ENCODE measurements at places on chromosomes 16 and 17.

- DNase-seq = no peak
These were observed 25.3 kb downstream of the BFAR start for GRCh38 chr16:14658063-14658462.

DNA sequence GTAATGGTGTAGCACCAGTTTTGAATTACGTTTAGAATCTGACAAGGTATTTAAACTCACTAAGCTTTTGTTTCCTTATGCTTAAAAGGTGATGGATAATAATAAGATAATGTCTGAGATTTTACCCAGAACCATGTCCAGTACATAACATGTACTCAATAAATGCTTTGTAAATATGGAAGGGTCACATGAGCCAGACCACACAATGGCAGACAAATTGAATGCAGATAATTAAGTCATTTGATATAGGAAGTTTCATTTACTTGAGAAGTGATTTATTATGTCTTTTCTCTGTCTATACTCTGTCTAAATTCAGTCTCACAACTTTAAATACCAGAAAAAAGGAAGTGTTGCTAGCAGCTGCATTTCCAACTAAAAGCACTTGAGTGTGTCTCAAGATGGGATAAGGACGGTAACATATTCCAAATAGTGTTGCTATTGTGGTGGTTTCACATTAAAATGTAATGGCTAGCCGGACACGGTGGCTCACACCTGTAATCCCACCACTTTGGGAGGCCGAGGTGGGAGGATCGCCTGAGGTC lies 52.5 kb upstream of the DHX40 start:
- no peak for DNase-seq

DNA sequence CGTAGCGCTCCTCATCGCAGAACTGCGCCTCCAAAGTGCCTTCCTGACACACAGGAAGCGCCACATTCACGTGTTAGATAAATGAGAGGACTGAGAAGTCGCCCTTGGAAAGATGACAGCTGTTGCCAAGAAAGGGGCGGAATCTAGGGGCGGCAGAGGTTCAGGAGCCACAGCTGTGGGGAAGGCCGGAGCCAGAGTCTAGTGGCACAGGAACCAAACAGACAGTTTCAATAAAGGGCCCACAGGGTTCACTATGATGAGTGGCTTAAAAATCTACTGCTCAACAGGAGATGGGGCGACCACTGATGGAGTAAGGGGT lies 4.7 kb downstream of the FLCN start:
- DNase-seq = no peak

DNA sequence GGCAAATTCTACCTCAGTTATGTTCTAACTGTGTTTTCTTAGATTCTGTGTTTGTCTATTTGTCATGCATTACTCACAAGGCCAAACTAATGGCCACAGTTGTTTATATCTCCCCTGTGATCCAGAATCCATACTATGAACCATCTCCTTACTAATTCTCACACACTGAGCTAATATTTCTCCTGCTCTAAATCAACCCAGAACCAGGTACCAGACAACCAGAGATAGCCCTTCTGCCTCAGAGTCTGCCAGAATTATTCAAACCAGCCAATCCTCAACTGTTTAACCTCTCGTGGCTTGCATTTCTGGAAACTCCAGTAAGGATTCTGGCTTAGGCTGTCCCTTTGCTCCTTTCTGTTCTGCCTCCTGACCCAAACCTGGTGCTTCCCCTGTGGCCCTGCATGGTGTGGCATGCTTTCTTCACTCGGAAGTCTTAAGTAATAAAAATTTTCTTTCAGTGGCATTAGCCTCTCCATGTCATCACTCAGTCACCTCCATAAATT lies 59.4 kb downstream of the EFCAB5 start:
- no peak for DNase-seq

DNA sequence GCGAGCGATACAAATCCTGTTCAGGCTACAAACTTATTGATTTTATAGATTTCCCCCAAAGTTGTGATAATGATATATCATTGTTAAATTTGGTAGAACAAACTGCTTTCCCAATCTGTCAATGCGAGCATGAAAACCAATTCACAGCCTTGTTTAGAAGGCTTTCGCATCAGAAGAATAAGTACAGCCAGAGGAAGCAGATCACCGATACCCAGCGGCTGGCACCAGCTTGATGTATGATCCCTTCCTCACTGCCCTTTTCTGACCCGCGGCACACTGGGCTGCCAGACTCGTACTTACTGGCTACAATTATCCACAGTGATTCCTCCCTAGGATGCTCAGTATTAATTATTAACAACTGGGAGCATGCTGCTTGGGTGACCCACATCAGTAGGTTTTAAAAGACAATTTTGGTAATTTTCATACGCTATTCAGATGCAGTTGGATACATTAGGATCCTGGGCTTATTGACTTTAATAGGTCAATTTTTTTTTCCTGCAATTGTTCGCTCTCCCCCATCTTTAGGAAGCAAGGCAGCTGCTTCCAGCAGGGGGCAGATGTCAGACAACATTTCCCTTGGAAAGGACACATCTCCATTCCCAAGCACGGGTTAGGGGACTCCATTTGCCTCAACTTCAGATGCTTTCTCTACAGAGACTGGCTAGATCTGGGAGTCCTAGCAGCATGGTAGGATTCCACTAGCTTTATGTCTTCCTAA lies 582.7 kb upstream of the PSMD7 start:
- no peak for DNase-seq

GRCh38 chr16:14600164-14600563 lies 29.9 kb downstream of the PARN start:
- no peak for DNase-seq

GRCh38 chr17:46159686-46160085 lies 33.5 kb downstream of the KANSL1 start:
- DNase-seq = no peak

- DNase-seq = peak; percentile 78
These were observed 910 bp downstream of the ITGAL start for GRCh38 chr16:30473231-30474073.

DNA sequence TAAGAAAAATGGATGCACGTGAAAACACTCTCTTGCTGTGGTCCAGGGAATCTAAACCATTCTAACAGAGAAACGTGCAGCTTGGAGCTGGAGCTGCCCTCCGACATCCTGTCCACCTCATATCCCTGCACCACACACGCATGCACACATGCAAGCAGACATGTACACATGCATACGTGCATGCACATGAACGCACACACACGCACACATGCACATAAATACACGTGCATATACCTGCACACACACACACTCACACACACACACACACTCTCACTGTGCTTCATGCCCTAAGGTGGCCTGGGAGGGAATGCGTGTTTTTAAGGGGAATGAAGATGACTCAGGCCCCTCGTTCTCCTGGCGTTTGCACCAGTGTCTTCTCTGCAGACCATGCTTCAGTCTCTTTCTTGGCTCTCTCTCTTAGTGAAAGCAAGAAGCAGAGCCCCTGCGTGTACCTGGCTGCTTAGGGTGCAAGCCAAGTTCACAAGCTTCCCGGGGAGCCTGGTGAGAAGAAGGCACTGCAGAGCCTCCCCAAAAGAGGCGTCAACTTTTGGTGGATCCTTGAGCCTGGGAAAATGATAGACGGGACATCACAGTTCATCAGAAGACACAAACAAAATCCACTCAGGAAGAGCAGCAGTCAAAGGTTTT lies 72.8 kb downstream of the GOSR1 start:
- DNase-seq = no peak

DNA sequence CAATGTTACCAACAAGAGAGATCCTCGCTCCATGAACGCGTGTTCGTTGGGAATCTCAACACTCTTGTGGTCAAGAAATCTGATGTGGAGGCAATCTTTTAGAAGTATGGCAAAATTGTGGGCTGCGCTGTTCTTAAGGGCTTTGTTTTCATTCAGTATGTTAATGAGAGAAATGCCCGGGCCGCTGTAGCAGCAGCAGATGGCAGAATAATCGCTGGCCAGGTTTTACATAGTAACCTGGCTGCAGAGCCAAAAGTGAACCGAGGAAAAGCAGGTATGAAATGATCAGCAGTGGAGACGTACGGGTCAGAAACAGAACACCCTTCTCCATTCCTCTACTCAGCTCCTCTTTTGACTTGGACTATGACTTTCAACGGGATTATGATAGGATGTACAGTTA lies 13.3 kb downstream of the SOCS1 start:
- DNase-seq = no peak

- no peak for DNase-seq
These were observed 1.5 kb downstream of the KRT16 start for GRCh38 chr17:41610965-41611640.

- no peak for DNase-seq
These were observed 45.6 kb downstream of the ERN1 start for GRCh38 chr17:64084086-64084939.

DNA sequence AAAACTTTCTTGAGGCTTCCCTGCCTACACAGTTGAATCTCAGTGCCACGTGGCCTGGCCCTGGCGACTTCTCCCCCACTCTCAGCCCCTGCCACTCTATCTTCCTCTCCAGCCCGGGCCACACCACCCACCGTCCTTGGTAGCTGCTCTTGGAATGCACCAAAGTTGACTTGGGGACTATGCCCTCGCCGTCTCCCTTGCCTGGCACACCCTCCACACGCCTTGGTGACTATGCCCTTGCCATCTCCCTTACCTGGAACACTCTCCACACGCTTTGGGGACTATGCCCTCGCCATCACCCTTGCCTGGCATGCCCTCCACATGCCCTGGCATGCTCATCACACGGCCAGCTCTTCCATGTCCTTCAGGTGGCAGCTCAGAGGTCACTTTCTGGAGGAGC lies 15.5 kb upstream of the TVP23A start:
- no peak for DNase-seq

GRCh38 chr17:80898716-80899115 lies 92.9 kb upstream of the CHMP6 start:
- DNase-seq = no peak

- DNase-seq = no peak
These were observed 9.9 kb downstream of the MXRA7 start for GRCh38 chr17:76700617-76701470.

DNA sequence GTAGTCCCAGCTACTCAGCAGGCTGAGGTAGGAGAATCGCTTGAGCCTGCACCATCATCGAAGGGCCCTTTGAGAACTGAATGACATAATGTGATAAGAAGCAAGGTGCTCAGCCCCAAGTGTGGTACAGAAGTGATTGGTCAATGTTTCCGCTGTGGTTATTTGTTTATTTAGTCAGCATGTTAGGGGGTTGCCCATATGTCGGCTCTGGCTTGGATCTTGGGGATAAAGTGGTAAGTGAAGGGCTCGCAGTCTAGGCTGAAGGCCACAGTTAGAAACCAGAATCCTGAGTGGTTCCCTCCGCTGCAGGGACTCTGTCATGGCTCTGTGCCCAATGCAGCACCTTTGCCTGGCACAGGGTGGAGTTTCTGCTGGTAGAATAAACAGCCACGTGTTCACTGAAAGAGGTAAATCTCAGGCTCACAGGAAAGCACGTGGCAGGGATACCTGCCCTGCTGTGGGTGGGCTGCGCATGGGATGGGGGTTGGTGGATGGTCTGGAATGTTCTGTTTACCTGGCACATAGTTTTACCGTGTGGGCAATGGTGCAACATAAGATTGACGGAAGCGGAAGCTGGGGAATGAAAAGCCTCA lies 35.4 kb downstream of the SYT17 start:
- DNase-seq = no peak

GRCh38 chr16:55832773-55833691 lies at the start of gene CES1:
CES1 (minus strand) TSS chr16:55833096; CDS start chr16:55833055, 41 bp downstream.
- DNase-seq = no peak

DNA sequence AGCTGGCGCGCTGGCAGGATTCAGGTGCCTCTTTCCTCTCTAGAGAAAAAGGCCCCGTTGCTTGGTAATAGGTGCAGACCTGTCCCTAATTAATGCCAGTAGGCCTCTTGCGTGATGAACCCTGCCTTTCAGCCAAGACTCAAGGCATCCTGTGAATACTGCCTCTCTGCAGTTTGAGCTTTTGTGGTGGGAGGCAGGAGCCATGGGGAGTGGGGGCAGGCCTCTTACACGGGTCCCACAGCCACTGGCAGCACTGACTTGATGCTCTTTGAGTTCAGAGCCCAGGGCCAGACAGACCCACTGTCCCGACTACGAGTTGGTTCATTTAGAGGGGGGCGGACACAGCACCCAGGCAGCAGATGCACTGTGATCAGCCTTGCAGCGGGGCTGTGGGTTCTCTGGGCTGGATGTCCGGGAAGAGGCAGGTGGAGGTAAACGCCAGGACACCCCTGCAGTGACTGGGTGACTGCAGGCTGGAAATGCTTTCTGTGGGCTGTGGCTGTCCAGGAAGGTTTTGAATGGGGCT lies 237.0 kb downstream of the SEC14L1 start:
- DNase-seq = no peak

DNA sequence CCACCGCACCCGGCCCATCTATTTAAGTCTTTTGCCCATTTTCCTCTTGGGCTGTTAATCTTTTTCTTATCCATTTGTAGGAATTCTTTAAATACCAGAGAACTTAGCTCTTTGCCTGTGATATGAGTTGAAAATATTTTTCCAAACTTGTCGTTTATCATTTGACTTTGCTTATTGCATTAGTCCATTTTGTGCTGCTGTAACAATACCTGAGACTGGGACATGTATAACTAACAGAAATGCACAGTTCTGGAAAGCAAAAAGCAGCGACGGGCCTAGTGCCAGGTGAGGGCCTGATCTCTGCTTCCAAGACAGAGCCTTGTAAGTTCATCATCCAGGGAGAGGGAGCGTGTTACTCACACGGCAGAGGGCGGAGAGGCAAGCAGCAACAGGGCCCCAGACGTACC lies 25.6 kb upstream of the BHLHA9 start:
- DNase-seq = no peak

GRCh38 chr16:70429888-70430666 lies 8.8 kb downstream of the ST3GAL2 start:
- DNase-seq = no peak

All from stimulated activated naive CD4-positive, alpha-beta T cell treated with Interleukin-2 at 50 U/mL for 16 hours (primary cell).